ENCODE measurements at places on chromosomes 12 and 14.

DNA sequence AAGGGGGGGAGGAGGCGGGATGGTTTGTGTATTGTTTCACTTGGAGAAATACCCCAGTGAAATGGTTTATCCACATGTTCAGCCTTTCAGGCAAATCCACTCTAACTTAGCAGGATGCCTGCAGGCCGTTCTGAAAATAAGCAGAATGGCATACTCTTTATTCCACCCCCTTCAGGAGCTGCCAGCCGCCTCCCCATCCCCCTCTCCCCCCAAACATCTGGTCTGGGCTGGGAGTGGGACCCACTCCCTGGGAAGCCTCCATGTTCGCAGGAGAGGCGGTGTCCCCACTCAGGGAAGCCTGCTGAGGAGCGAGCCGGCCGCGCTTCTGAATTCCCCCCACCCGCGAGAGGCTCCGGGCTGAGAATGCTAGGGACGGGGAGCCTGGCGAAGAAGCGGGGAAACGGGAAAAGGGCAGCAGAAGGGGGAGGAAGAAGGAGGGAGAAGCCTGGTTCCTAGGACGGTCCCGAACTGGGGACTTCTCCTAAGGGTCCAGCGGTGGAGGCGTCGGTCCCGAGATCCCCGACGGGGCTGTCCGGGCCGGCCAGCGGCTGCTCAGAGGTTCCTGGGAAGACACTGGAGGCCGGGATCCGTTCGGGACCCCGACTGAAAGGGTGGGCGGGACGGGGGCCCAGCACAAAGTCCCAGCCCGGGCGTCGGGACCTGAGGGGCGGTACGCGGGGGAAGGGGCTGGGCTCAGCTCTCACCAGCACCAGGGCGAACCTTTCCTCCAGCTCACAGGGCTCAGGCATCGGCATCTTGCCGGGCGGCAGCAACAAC, 666 bp downstream of the FMNL3 start:
- no peak for DNase-seq

- DNase-seq: no peak
Measured at GRCh38 chr12:100824476-100824875, 29.9 kb downstream of the ANO4 start.

DNA sequence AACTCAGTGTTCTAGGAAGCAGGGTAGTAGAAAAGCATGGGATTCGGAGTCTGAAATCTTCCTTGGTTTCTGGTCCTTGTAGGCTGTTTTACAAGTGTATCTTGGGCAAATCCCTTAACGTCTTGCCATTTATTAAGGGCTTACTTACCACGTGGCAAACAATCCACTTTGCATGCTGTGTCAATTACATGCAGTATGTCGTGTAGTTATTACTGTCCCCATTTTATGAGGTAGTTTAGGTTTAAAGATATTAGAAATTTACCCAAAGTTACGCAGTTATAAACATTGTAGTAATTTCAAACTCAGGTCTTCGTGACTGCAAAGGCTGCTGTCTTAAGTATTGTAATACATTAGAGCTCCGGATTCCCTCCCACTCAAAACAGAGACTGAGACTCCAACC, 1.5 kb upstream of the NOVA1 start:
- no peak for DNase-seq

- DNase-seq: peak; percentile 70
Measured at GRCh38 chr14:63650256-63650952, 8.7 kb upstream of the WDR89 start.

- DNase-seq: peak; percentile 87
Measured at GRCh38 chr14:105061428-105062047, 3.7 kb downstream of the GPR132 start.

- no peak for DNase-seq
Measured at GRCh38 chr14:72636094-72636493, 257.8 kb downstream of the DPF3 start.

DNA sequence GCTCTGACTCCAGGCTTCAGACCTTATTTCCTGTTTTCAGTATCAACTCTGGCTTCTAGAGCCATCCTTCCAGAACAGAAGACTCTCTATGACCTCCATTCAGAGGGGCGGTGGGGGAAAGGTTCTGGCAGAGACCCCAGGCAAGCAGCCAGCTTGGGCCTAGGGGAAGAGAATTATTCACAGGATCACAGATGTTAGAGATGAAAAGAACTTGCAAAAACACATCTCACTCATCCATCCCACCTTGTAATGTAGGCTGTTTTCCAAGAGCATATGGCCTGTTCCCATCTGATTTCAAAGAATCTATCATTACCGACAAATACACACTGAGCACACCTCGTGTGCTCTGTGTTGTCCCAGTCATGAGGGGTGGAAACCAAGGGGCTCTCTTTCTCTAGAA, 131.9 kb downstream of the GRIN2B start:
- DNase-seq: no peak

GRCh38 chr12:111174251-111174960, 194.5 kb downstream of the PHETA1 start:
- peak; percentile 71 for DNase-seq

- peak; percentile 85 for DNase-seq
Measured at GRCh38 chr12:30795410-30796312, 40.9 kb upstream of the CAPRIN2 start.

- no peak for DNase-seq
Measured at GRCh38 chr12:112282920-112283319, 99.3 kb downstream of the HECTD4 start.

DNA sequence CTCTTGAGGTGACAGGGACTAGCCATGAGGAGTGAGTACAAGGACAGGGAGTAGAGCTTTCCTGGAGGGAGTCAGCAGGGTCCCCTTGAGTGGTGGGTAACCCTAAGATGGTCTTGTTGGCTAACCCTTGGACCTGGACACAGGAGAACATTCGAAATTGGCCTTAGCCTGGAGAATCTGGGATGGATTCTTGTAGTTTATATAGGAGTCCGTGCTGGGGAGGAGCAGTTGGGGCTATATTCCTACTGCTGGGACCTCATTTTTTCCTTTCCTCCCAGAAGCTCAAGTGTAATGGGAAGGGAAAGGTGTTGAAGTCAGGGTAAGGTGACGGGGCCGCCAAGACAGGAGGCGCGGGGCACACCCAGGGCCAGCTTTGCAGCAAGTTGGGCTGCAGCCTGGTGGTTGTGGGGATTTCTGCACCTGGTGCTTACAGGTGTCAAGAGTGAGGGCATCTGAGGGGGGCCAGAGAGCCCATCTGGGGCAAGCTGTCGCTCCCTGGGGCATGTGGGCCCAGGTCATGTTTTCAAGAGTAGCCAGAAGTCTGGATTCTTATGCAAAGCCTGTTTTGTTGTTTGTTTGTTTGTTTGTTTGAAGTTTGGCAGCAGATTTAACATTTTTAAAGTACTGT, 5.1 kb downstream of the BCL7A start:
- no peak for DNase-seq

- DNase-seq: no peak
Measured at GRCh38 chr14:91388551-91388975, 29.1 kb downstream of the CCDC88C start.

All from hematopoietic multipotent progenitor cell treated with erythropoietin and hydrocortisone succinate and interleukin-3 and kit ligand, for 4 days (in vitro differentiated cells).